ENCODE measurements at places on chromosomes 7 and 10. TPM values are rescaled to one million over a fixed set of nuclear protein-coding genes. Genes with fewer than 3 reads are reported as not detected.

GRCh38 chr10:56318816-56319215 is 42.2 kb downstream of the ZWINT start:
- DNase-seq: no peak

DNA sequence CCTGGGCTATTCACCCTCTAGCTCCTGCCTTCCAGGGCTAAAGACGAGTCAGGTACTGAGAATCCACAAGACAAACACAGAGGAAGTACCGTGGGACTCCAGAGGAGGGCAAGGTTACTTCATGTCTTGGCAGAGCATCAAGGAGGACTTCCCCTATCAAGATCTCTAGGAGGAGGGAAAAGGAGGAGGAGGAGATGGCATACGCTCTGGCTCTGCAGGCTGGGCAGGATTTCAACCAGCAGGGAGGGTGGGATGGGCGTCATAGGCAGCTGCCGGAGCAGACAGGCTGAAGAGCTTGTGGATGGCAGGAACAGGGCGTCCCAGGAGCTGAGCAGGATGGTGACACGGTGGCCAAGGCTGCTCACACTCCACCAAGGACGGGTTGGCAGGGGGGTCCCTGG is 21.3 kb downstream of the MDH2 start:
- DNase-seq: no peak

DNA sequence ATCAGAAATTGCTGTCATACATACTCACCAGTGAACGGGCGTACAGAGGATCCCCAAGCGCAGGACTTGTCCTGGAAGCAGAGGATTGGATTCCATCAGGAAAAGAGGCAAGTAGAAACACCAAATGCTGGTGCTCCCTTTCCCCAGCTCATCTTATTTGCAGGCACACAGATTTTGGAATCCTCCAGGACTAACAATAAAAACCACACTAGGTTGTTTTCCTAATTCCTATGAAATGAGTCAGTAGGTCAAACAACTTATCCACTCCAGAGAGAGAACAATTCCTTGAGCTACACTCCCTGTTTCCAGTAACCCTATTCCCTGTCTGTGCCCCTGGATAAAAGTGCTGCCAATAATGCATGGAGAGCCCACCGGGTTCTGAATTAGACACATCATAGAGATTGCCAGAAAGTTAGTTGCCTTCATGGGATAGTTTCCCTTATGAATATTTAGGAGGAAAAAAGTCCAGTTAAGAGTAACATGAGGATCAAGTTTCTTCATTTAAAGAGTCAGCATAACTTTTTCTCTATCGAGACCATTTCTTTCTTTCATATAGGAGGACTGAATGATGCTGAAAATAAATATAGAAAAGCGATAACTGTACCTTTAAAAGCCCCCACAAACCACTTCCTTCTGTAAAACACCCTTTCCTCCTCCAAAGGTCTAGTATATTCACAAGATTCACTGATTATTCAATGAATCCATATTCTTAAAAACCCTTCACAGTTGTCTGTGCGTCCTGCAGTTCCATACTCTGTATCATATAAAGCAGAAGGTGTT is 178.3 kb upstream of the KLF14 start:
- DNase-seq: peak; percentile 24

DNA sequence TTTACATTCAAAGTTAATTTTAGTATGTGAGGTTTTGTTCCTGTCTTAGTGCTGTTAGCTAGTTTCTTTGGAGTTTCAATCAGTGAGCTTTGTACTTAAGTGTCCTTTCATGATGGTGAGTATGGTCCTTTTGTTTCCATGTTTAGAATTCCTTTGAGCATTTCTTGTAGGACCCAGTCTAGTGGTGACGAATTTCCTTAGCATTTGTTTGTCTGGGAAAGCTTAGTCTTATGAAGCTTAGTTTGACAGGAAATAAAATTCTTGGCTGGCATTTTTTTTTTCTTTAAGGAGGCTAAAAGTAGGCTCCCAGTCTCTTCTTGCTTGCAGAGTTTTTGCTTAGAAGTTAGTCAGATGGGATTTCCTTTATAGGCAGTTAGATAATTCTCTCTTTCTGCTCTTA is 209.2 kb upstream of the SEMA3C start:
- no peak for DNase-seq

DNA sequence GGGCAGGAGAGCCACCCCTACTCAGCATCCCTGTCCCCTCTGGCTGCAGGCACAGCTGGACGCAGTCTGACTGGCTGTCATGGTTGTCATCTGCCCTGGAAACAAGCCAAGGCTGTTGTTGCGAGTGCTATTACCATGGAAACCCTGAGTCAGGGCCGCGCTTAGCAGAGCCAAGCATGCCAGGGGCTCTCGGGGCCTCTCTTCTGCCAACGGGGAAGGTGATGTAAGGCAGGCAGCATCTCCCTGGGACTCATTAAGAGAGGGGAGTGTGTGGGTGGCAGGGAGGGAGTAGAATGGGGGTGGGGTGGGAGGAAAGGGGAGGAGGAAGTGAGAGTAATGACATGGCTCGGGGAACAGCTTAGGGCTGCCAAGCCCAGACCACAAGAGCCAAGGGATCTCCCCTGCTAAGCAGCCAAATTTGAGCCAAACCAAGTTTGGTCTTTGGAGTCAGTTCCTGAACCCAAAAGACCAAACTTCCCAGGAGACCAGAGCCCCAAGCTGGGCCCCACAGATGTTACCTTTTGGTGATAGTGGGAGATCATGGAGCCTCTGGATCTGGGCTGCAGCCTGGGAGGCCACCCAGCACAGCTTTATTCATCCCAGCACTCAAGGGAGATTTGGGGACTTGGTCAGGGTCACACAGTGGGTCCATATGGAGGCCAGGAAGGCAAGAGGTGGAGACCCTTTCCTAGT is 67.6 kb downstream of the TMEM130 start:
- DNase-seq: no peak

GRCh38 chr10:47361293-47361692 is 13.1 kb downstream of the RBP3 start:
- DNase-seq: no peak

- no peak for DNase-seq
Observed at GRCh38 chr7:1457059-1457948, 2.0 kb downstream of the MICALL2 start.

DNA sequence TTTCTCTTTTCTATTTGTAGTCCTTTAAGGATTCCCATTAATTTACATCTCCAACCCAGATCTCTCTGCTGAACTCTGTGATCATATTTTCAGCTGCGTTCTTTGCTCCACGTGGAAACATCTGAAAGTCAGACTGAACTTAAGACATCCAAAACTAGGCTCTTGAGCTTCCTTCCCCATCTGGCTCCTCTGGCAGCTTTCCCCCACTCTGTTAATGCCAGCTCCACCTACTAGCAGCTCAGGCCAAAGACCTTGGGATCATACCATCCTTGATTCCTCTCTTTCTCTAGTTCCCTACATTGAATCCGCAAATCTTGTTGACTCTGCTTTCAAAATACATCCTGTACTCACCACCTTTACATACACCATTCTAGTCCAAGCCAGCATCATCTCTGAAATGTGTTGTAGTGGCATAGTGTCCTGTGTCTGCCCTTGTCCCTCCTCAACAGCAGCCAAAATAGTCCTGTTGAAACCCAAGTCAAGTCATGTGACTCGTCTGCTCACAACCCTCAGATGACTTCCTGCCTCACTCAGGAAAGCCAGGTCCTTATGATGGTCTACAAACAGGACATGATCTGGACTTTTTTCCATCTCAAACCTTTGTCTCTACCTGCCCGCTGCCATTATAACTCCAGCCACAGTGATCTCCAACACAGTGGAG is 7.0 kb downstream of the REEP3 start:
- DNase-seq: no peak

- DNase-seq: no peak
Observed at GRCh38 chr10:120465138-120465537, 8.1 kb downstream of the PLPP4 start.

- no peak for DNase-seq
Observed at GRCh38 chr10:26554246-26554645, 116.1 kb downstream of the APBB1IP start.

DNA sequence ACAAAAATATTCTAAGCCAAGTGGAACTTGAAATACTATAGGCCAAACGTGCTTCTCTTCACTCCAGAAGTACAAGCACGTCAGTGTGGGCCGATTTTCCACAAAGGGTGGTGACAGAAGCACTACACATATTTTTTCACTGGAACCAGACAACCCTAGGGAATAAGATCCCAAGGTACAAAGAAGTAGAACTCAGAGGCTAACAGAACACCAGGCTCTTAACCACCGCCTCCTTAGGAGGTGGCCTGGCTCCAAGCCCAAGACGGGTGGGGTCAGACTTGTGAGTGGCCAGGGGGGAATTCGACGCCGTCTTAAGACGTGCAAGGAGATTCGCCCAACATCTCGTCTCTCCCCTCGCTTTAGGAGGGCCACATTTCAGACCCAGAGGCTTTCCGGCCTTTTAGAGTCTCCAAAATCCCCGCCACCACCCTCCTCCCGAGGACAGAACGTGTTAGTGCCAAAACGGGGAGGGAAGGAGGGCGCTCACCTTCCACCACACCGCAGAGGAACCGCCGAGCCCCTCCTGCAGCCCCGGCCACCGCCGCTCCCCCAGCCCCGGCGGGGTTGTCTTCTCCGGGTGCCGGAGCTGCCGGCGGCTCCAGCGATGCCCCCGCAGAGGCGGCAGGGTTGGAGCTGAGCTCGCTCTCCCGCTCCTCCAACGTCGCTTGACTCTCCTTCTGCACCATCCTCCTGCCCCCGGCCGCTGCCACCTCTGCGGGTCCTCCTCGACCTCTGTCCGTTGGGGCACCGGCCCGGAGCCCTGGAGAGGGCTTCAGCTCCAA is 716 bp downstream of the OGA start:
- DNase-seq: peak; percentile 93

DNA sequence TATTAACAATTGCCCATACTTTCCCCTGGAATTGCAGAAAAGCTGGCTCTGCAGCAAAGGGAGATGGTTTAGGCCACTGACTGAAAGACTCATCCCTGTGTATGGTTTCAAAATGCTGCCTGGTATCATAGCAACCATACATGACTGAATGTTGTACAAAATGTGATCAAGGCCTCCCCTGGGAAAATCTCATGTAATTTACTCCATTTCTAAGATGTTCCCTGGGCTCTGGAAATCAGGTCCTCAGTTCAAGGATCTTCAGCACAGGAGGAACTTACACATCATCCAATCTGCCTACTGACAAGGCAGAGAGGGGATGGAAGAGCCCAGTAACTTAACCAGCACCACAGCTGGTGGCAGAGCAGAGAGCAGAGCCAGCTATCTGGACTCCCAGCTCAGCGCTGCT is 111.8 kb downstream of the JAZF1 start:
- DNase-seq: peak; percentile 64

- no peak for DNase-seq
Observed at GRCh38 chr7:92735707-92736106, 100.7 kb downstream of the CDK6 start.

- DNase-seq: no peak
Observed at GRCh38 chr10:25692761-25693160, 241.3 kb upstream of the MYO3A start.

GRCh38 chr7:8133188-8133848 is 128.6 kb downstream of the ICA1 start:
- DNase-seq: no peak

- DNase-seq: no peak
Observed at GRCh38 chr7:82110146-82110840, 333.3 kb downstream of the CACNA2D1 start.

- DNase-seq: peak; percentile 98
Observed at GRCh38 chr10:118341791-118342637, at the start of gene FAM204A. Gene FAM204A, minus strand, starts transcription at chr10:118342324. Its CDS starts 5,909 bp downstream, at chr10:118336415.

DNA sequence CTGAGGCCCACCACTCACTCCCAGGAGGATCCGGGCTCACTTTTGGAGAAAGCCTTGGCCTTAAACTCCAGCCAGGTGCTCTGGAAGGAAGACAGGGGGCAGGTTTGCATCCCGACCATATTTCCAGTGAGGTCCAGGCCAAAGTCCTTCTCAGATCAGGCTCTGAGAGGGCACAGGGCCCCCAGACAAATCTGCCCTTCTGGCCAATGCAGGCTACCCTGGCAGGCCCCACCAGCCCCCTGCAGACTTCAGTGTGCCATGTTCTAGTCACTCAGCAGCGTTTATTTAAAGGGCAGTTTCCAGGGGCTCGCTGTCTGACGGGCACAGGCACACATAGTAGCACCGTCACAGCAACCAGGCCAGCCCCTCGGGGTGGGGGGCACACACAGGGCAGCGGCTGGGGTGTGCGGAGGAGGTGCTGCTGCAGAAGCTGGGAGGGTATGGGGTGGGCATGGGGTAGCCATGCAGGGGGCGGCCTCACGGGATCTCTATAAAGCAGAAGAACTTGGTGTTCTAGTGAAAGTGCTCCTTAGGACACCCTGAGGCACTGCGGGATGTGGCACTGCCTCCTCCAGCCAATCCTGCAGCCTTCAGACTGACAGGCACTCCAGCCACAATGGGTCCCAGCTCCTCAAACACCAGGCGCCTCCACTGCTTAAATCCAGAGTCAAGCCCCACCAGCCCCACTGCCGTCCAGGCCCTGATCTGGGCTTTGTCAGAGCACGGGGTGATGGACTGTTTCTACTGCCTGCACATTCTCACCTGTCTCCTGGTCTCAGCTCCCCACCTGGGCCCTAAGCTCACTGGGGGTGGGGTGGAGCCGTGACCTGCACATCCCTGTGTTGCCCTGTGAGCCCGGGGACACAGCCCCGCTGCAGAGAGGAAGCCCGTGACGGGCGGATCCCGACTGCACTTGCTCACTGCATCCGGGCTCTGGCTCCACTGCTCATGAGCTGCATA is 9.6 kb upstream of the PYROXD2 start:
- DNase-seq: no peak

GRCh38 chr10:7788639-7789286 is 786 bp downstream of the ATP5F1C start:
- DNase-seq: no peak

DNA sequence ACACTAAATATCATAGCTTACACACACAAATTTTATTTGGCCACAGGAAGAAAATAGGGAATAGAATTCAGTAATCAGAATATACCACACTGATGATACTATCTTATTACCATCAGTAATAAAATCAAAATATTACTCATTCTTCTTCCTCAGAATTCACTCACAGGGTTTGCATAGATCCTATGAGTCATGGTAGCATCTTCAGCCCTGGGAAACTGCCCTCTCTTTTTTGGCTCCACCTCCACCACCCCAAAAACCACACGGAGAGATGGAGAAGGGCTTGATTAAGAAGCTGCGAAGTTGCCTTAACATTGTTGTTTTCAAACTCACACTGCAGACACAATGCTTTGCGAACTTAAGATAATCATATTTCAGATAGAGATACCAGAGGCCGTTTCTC is 154.1 kb upstream of the AHR start:
- DNase-seq: no peak

Gene CFAP43
- 0.33 TPM for polyA plus RNA-seq

Gene CHAT
- polyA plus RNA-seq: not detected

Gene CFTR
- 0.28 TPM for polyA plus RNA-seq

Gene FAM25C
- polyA plus RNA-seq: not detected

Gene ZNF679
- not detected for polyA plus RNA-seq

Gene IL2RA
- polyA plus RNA-seq: not detected

Gene MAGI2
- polyA plus RNA-seq: 5.3 TPM

Gene CTTNBP2
- 1.7 TPM for polyA plus RNA-seq

Gene FBXL13
- polyA plus RNA-seq: 0.81 TPM
